ENCODE measurements at places on chromosomes 11 and 22. TPM values are rescaled to one million over a fixed set of nuclear protein-coding genes. Genes with fewer than 3 reads are reported as not detected.

TMEM191C gene
- 2.2 TPM for total RNA-seq

EIF1AD gene
- total RNA-seq = 41.8 TPM

SEC14L6 gene
- total RNA-seq = not detected

OR8G5 gene
- not detected for total RNA-seq

CD3E gene
- total RNA-seq = 632 TPM

Measured in activated naive CD4-positive, alpha-beta T cell treated with anti-CD3 and anti-CD28 coated beads, Interleukin-2, amount 10 ng/mL, durations not matched to agents 5 hours and 36 hours (primary cell).